ENCODE measurements at places on chromosomes 2 and 18. TPM values are rescaled to one million over a fixed set of nuclear protein-coding genes. Genes with fewer than 3 reads are reported as not detected.

The SH3BP4 gene
- total RNA-seq: 0.08 TPM

The NDUFB3 gene
- total RNA-seq: 135 TPM

The SRD5A2 gene
- not detected for total RNA-seq

- DNase-seq: no peak
These were observed 322.9 kb upstream of the KCNJ3 start for GRCh38 chr2:154375579-154375931.

GRCh38 chr2:218357236-218358177 lies 850 bp downstream of the CATIP start:
- no peak for DNase-seq

GRCh38 chr2:27078267-27079194 lies at the start of gene EMILIN1:
Gene EMILIN1, plus strand, starts transcription at chr2:27078615. Its CDS starts 451 bp downstream, at chr2:27079066.
- DNase-seq: no peak

DNA sequence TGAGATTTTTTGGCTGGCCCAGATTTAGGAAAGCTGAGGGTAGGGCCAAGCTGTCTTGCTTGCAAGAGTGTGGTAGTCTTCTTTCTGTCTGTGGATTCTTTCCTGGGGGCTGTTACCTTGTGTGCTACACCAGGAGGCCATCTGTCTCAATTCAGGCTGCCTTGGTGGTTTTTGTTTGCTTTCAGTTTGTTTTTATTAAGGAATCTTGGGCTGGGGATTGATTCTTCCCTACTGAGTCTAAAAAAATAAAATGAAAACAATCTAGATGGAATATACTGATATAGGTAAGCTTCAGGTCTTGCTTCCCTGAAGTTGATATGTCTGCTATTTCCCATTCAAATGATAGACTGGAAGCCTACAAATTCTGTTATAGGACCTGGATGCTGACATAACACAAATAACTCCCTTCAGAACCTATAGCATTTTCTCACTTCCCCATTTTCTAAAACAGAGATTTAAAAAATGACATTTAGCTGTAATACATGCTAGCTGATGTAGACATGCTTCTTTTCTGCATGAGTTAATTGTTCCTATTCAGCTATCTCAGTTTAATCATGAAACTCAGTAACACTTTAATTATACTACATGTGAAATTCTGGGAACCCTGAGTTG lies 5.3 kb downstream of the LHCGR start:
- no peak for DNase-seq
